ENCODE measurements at places on chromosomes 4 and X.

GRCh38 chr4:518569-519083 is 19.6 kb downstream of the PIGG start:
- H3K4me3 ChIP-seq, result no peak overlapping the region
- no peaks in the 10 kb centered on the region for H3K27me3 ChIP-seq
- DNase-seq, result no peak
- no peak overlapping the region for H3K27ac ChIP-seq

DNA sequence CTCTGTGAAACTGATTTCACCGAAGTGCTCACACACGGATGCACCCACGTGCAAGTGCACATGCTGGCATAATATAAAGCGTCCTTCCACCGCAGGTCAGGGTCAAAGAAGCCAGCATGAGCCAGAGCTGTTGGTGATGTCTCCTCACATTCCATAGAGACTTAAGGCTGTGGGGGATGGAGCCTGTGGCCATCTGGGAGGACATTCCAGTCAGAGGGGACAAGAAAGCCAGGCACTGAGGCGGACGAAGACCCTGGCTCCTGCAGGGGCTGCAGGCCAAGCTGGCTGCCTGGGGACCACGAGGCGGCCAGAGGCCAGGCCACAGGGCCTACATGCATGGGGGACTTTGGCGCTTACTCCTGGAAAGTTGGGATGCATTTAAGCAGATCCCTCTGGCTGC is 7.7 kb downstream of the RNF212 start:
- H3K36me3 ChIP-seq, result no peaks in the 10 kb centered on the region
- H3K27me3 ChIP-seq, result no peaks in the 10 kb centered on the region
- H3K27ac ChIP-seq, result no peak overlapping the region
- H3K4me1 ChIP-seq, result no peaks in the 10 kb centered on the region
- H3K4me3 ChIP-seq, result no peak overlapping the region

GRCh38 chr4:25592736-25593135 is 62.9 kb upstream of the SLC34A2 start:
- H3K4me3 ChIP-seq, result no peak overlapping the region
- no peak overlapping the region for H3K27ac ChIP-seq
- DNase-seq, result no peak
- H3K27me3 ChIP-seq, result no peaks in the 10 kb centered on the region
- no peaks in the 10 kb centered on the region for H3K36me3 ChIP-seq

- H3K27ac ChIP-seq, result no peak overlapping the region
- DNase-seq, result no peak
- no peaks in the 10 kb centered on the region for H3K27me3 ChIP-seq
- H3K4me1 ChIP-seq, result no peaks in the 10 kb centered on the region
- no peaks in the 10 kb centered on the region for H3K36me3 ChIP-seq
These were observed 86.2 kb downstream of the PHEX start for GRCh38 chrX:22118161-22118830.

DNA sequence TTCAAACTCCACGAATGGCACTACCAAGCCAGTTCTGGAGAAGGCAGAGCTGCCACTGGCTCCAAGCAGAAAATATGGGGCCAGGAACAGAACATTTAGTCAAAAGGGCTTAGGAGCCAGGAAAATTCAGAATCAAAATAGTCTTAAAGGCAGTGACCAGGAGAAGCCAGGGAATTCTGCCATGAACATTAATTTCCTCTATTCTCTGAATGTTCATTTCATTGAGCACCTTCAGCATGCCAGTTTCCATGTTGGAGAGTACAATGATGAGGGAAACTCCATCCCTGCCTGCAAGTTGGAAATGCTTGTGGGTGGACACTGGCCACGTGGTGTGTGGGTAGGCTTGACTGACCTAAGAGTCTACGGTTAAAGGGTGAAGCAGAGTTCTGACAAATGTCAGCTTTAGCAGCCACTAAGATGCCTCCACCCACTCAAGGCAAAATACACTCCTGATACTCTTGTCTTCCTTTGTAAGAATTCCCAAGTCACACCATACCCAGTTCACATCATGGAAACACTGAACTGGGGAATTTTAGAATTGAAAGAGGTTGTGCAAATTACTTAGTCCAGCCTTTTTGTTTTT is 190.1 kb upstream of the C1QTNF7 start:
- no peak for DNase-seq
- no peak overlapping the region for H3K4me3 ChIP-seq
- H3K36me3 ChIP-seq, result no peaks in the 10 kb centered on the region
- no peaks in the 10 kb centered on the region for H3K27me3 ChIP-seq

DNA sequence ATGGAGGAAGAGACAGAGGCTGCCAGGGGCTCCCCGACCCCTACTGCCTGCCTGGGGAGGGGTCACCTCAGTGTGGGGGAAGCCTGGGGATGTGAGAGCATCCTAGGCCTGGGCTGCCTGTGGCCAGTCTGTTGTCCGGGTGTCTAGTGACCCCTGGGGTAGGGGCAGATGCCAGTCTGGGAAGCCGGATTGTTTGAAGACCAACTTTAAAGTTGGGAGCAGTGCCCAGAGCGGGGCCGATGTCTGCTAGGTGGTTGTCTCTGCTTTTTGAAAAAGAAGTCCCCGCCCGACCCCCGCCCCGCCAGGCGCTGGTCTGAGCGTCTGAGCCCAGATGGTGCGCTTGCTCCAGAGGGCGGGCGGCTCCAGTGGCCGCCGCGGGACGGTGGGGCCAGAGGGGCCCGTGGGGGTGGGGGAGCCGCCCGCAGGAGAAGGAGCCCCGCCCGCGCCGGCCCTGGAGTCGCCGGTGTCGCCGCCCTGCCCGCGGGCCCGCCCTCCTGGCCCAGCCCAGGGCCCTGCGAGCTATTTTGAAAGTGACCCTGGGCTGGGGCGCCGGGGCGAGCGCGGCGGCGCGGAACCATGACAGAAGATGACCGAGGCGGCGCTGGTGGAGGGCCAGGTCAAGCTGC is at the start of gene DOK7:
Gene DOK7 (plus strand): TSS at position 517 of the 626 bp plus-strand sequence. CDS start 70 bp downstream, at position 587.
- H3K27ac ChIP-seq, result peak within 1 kb of the TSS; percentile 74
- H3K36me3 ChIP-seq, result no peaks in the 10 kb centered on the region
- H3K4me3 ChIP-seq, result peak within 1 kb of the TSS; percentile 80
- no peak for DNase-seq
- H3K4me1 ChIP-seq, result peaks cover 19% of the 10 kb centered on the region

DNA sequence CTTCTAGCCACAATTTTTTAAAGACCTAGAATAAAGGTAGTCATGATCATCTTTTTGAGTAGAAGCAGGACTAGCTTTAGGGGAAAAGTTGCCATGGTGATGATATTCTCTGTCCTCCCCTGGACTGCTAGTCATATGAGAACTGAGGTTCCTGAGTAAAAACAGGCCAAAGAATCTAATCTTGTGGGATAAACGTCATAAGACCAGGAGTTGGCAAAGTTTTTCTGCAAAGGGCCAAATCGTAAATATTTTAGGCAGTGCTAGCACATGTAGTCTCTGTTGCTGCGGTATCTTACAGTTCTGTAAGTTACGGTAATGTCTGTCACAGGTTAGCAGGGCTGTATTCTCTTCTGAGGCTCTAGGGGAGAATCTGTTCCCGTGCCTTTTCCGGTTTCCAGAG is 3.4 kb downstream of the PRPS2 start:
- H3K27ac ChIP-seq, result no peak overlapping the region
- no peaks in the 10 kb centered on the region for H3K27me3 ChIP-seq
- no peaks in the 10 kb centered on the region for H3K36me3 ChIP-seq
- DNase-seq, result no peak
- no peak overlapping the region for H3K4me3 ChIP-seq

GRCh38 chr4:68773699-68774098 is 42.1 kb upstream of the UGT2B10 start:
- H3K4me1 ChIP-seq, result no peaks in the 10 kb centered on the region
- no peak for DNase-seq
- H3K36me3 ChIP-seq, result no peaks in the 10 kb centered on the region
- H3K27ac ChIP-seq, result no peak overlapping the region

GRCh38 chr4:184329235-184329634 is 111.6 kb upstream of the ENPP6 start:
- no peak for DNase-seq
- peaks cover 5% of the 10 kb centered on the region for H3K4me1 ChIP-seq
- H3K36me3 ChIP-seq, result no peaks in the 10 kb centered on the region
- H3K27ac ChIP-seq, result no peak overlapping the region
- no peaks in the 10 kb centered on the region for H3K27me3 ChIP-seq

GRCh38 chr4:140004922-140005627 is 148.9 kb downstream of the MAML3 start:
- no peak for DNase-seq
- H3K27me3 ChIP-seq, result no peaks in the 10 kb centered on the region
- no peak overlapping the region for H3K27ac ChIP-seq
- H3K36me3 ChIP-seq, result no peaks in the 10 kb centered on the region

GRCh38 chr4:76301068-76301774 is 5.3 kb upstream of the STBD1 start:
- DNase-seq, result no peak
- peak overlapping the region; percentile 41 for H3K27ac ChIP-seq
- no peak overlapping the region for H3K4me3 ChIP-seq
- no peaks in the 10 kb centered on the region for H3K36me3 ChIP-seq

DNA sequence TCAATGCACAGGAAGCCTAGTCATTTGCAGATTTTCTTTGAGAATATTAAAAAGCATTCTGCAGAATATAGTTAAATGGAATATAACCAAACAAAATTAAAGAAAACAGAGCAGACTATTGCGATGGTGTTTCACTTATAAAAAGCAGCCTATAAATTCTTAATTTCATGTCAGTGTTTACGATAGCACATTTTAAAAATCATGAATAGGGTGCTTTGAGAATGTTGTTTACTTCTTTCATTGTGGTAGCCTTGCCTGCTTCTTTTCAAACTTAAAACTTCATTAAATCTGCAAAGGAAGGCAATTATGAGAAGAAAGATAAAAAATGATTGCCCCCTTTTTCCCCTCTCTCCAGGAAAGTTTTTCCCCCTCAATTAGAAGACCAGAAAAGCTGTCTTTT is 748.6 kb downstream of the CCSER1 start:
- no peaks in the 10 kb centered on the region for H3K4me1 ChIP-seq
- no peak for DNase-seq
- no peak overlapping the region for H3K27ac ChIP-seq
- H3K4me3 ChIP-seq, result no peak overlapping the region
- H3K36me3 ChIP-seq, result no peaks in the 10 kb centered on the region

- H3K27ac ChIP-seq, result no peak overlapping the region
- no peaks in the 10 kb centered on the region for H3K27me3 ChIP-seq
- no peak for DNase-seq
- H3K36me3 ChIP-seq, result no peaks in the 10 kb centered on the region
- H3K4me1 ChIP-seq, result no peaks in the 10 kb centered on the region
These were observed 49.3 kb downstream of the CBR4 start for GRCh38 chr4:168960716-168961115.

DNA sequence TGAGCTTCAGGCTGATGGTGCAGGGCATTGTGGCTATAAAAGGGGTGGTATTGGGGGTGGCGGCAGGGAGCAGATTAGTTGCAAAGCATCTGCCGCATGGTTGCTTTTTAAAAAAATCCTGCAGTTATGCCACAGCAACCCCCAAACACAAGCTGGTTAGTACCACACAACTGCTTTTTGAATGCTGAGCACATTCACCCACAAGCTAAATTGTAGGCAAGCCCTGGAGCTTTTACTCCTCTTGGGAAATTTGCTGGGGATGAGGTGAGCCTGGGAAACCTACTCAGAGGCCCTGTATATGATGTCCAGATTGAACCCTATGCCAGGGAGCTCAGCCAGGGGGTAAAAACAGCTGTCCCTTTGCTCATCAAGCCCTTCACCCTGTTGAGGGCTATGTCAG is 33.8 kb upstream of the TRIM2 start:
- H3K4me1 ChIP-seq, result no peaks in the 10 kb centered on the region
- no peaks in the 10 kb centered on the region for H3K27me3 ChIP-seq
- H3K27ac ChIP-seq, result no peak overlapping the region
- no peak overlapping the region for H3K4me3 ChIP-seq
- H3K36me3 ChIP-seq, result no peaks in the 10 kb centered on the region

GRCh38 chrX:148732743-148733142 is 232.3 kb downstream of the AFF2 start:
- H3K27me3 ChIP-seq, result no peaks in the 10 kb centered on the region
- no peak overlapping the region for H3K27ac ChIP-seq
- no peaks in the 10 kb centered on the region for H3K4me1 ChIP-seq
- DNase-seq, result no peak
- no peaks in the 10 kb centered on the region for H3K36me3 ChIP-seq

- no peak for DNase-seq
- no peak overlapping the region for H3K4me3 ChIP-seq
- H3K36me3 ChIP-seq, result no peaks in the 10 kb centered on the region
- H3K27me3 ChIP-seq, result no peaks in the 10 kb centered on the region
- H3K4me1 ChIP-seq, result no peaks in the 10 kb centered on the region
These were observed 17.5 kb downstream of the GATB start for GRCh38 chr4:151743128-151743854.

DNA sequence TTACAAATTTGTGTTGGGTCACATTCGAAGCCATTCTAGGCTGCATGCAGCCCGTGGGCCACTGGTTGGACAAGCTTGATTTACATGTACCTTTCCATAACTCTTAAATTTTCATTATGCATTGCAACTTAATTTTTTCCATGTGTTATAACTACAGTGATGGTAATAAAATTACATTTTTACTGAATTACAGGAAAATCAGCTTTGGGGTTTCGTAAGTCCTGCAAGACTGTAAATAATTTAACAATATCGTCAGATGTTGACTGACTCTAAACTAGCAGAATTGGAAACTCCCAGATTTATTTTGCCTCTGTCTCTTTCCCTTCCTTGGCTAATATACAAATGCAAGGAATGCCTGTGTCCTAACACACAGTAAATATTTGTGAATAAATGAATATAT is 88.0 kb upstream of the RAPGEF2 start:
- no peaks in the 10 kb centered on the region for H3K36me3 ChIP-seq
- H3K27ac ChIP-seq, result no peak overlapping the region
- peaks cover 12% of the 10 kb centered on the region for H3K4me1 ChIP-seq
- no peak overlapping the region for H3K4me3 ChIP-seq

GRCh38 chr4:17152941-17153540 is 254.6 kb upstream of the LDB2 start:
- no peaks in the 10 kb centered on the region for H3K36me3 ChIP-seq
- H3K27me3 ChIP-seq, result no peaks in the 10 kb centered on the region
- no peak for DNase-seq
- H3K27ac ChIP-seq, result no peak overlapping the region
- H3K4me3 ChIP-seq, result no peak overlapping the region

DNA sequence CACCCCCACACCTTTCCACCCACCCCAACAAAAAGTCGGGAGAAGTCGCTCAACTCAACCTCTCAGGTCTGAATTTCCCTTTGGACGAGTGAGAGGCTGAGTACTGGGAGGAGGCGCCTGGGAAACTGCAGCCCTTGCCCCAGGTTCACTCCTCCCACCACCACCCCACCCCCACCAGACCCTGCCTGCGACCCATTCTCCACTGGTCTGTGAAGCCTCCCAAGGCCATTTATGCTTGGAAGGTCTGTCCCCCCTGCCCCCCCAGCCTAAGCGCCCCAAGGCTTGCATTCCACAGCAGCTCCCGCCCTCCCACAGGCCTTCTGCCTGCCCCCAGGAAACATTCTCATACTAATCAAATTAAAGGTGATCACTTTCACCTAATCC is 27.2 kb downstream of the ELF4 start:
- no peak for DNase-seq
- H3K4me3 ChIP-seq, result no peak overlapping the region
- no peaks in the 10 kb centered on the region for H3K36me3 ChIP-seq
- no peak overlapping the region for H3K27ac ChIP-seq
- H3K4me1 ChIP-seq, result peaks cover 13% of the 10 kb centered on the region
- H3K27me3 ChIP-seq, result no peaks in the 10 kb centered on the region

GRCh38 chr4:21102667-21103066 is 402.4 kb downstream of the PACRGL start:
- no peak for DNase-seq
- no peak overlapping the region for H3K4me3 ChIP-seq
- H3K27me3 ChIP-seq, result no peaks in the 10 kb centered on the region
- H3K27ac ChIP-seq, result no peak overlapping the region
- no peaks in the 10 kb centered on the region for H3K36me3 ChIP-seq

Measured in thoracic aorta (tissue), 2 donors.